ENCODE measurements at places on chromosomes 11 and 22.
A peak's percentile ranks its signal among the peaks of the same experiment; 100 is the strongest.

DNA sequence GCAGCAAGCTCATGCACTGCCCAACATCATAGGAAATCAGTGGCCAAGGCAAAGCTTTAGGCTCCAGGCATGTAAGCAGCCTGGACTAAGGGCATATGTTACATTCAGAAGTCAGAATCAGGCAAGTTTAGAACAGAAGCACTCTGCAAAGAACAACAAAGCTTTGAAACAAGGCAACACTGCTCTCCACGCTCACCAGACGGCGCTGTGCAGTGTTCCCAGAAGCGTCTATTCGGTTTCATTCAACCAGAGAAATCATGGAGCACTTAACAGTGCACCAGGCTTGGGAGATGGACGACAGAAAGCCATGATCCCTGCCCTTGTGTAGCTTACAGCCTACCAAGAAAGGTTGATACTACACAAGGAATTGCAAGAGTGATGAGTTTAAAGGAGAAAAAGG is 555.8 kb downstream of the BUD13 start:
- DNase-seq = peak; percentile 43

DNA sequence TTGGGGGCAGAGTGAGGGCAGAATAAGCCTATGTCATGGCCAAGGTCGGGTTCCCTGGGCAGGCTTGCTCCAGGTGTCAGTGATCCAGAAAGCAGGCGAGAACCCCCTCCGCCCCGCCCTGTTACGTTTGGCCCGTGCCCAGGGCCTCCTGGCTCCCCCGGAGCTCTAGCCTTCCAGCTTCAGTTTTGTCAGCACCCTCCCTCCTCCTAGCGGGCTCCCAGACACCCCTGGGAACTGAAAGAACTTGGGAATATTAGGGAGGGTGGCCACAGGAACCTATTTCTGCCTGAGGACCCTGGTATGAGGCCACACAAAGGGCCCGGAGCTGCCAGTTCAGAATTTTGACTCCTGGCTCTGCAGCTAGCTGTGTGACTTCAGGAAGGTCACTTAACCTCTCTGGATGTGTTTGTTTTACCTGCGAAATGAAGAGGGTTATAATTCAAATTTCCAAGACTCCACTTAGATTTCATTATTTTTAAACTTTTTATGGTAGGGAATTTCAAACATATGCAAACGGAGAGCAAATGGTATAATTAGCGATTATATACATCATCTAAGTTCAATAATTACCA is 1.2 kb downstream of the TUBA8 start:
- DNase-seq = no peak

GRCh38 chr11:67665541-67666302 is 8.7 kb downstream of the ALDH3B2 start:
- DNase-seq = no peak

- DNase-seq = no peak
Measured at GRCh38 chr11:643849-644738, 7.0 kb downstream of the DRD4 start.

- no peak for DNase-seq
Measured at GRCh38 chr11:126268361-126268707, 361 bp downstream of the SRPRA start.

DNA sequence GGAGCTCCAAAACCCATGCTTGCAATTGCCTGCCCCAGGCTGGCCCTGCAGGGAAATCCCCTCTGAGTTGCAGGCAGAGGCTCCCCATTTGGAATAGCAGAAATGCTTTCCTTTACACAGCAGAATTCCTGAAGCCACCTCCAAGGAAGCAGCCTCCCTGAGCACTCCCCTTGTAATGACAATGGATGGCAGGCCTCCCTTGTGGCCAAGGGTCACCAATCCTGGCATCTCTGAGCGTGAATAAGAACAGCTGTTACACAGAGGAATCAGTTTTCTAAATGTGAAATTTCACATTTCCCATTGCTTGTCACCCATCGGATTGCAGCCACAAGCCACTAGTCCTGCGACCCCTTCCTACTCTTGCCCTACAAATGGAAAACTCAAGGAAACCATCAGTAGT is 107.6 kb downstream of the GALNT18 start:
- DNase-seq = no peak

DNA sequence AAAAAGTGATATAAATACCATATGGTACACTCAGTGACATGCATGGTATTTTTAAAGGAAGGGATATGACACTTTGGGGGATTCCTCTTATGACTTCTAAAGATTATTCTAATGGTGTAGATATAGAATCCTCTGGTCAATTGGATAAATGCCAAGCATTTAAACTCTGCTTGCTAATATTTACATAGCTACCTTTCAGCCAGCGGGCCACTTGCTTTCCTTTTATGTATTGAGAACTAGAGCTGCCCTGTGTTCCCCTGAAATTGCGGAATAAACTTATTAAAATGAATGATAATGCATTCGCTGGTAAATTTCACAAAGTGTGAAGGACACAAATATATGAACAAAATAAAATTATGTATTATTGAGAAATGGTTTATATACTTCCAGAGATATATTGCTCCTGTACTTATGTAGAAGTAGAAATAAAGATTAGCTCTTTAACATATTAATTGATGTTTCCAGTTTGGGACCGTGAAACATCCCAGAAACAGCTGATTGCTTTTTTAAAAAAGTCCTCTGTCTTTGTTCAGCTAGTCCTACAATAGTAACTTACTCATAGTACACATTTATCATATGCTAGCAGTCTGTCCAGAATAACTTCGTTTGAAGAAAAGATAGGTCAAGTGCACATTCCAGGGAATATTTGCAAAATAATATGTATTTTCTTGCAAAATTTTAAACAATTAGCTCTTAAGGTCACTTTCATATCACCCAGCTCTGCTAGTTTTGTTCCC is 40.1 kb upstream of the CARD18 start:
- DNase-seq = no peak

GRCh38 chr11:66070604-66071380 is 720 bp downstream of the PACS1 start:
- DNase-seq = peak; percentile 37

GRCh38 chr11:62677156-62677555 is 1.7 kb downstream of the UBXN1 start:
- DNase-seq = no peak

- DNase-seq = no peak
Measured at GRCh38 chr22:19019029-19019678, 83.1 kb upstream of the PRODH start.

- no peak for DNase-seq
Measured at GRCh38 chr11:117862019-117862725, 14.3 kb downstream of the FXYD6 start.

- no peak for DNase-seq
Measured at GRCh38 chr11:113974741-113975470, at the start of gene HTR3A. Gene HTR3A (plus strand): TSS chr11:113975108. CDS start chr11:113975326, 218 bp downstream.

- no peak for DNase-seq
Measured at GRCh38 chr11:9739123-9739900, 75.4 kb downstream of the SWAP70 start.

DNA sequence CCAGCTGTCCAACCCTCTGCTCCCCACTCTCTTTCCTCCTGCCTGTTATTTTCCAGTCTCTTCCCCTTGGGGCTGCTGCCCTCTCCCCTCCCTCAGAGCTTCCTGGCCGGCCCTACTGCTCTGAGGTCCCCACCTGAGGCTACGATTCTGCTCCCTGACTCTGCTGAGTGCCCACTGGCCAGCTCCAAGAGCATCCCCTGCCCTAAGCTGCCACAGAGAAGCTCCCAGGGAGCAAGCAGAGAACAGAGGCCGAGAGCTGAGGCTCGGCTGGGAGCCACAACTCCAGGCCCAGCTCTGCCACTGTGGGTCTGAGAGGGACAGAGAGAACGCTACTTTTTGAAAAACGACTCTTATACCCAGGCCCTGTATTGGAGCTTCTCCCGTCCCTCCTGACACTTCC is 61.1 kb downstream of the CHRDL2 start:
- DNase-seq = no peak

GRCh38 chr11:38014405-38014804 is 1416.4 kb upstream of the RAG2 start:
- no peak for DNase-seq

DNA sequence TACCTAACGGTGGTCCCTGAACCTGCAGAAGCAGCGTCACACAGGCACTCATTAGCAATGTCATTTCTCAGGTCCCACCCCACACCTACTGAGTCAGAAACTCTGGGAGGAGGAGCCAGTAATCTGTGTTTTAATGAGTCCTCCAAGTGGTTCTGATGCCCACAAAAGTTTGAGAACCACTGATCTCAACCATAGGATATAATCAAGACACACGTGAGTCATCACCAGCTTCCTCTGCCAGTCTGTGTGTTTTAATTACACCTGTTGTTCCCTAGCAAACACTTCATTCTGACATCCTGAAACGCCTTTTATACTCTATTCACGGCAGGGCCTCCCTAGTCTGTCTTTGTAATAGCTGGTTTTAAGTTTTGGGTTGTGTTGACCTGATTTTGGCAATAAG is 5.8 kb downstream of the TECTA start:
- no peak for DNase-seq

DNA sequence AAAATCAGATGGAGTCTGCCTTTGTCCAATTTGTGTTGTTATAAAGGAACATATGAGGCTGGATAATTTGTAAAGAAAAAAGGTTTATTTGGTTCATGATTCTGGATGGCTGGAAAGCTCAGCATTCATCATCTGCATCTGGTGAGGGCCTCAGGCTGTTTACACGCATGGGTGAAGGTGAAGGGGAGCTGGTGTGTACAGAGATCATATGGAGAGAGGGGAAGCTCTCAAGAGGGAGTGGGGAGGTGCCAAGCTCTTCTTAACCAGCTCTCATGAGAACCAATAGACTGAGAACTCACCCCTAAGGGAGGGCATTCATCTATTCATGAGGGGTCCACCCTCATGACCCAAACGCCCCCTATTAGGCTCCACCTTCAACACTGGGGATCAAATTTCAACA is 40.0 kb downstream of the NEU3 start:
- DNase-seq = no peak

DNA sequence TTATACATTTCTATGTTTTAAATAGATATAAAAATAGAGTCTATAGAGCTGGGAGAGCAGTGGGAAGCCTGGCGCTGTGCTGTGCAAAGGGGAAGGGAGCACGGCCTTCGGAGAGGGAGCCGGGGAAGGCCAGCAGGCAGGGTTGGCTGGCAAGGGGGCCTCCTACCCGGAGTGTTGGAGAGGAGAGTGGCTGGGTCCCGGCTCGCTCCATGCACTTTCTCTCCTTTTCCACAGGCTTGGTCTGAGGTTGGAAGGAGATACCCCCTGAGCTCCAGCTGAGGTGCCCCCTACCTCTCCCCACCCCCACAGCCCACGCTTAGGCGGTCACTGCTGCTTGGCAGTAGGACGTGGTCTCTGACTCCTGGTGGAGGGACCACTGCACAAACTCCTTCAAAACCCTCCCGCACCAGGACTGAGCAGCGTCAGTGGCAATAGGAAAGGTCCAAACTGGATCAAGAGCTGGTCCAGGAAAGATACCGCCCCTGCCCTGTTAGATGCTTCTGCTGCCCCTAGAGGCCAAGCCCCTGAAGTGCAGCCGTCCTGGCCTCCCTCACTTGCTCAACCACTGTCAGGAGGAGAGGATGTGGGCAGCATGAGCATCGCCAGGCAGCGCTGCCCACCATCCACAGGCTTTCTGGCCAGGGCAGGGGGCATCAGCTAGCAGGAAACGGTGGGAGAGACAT is 52.9 kb downstream of the SYT13 start:
- peak; percentile 69 for DNase-seq

DNA sequence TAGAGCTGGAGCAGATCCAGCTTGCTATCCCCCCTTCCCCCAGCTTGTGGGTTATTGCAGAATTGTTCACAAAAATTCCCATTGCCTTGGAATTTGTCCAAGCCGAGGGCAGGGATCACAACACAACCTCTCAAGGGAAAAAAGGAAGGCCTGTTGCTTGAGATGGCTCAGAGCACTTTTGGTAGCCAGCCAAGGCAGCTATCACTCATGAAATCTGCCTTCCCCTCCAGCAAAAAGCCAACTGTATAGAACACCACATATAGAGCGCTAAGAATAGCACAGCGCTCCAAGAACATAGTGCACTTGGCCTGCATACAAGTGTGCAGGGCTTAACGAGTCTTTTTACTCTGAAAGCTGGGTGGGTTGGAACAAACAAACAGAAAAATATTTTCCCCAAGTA is 46.2 kb downstream of the FAM83F start:
- DNase-seq = no peak

DNA sequence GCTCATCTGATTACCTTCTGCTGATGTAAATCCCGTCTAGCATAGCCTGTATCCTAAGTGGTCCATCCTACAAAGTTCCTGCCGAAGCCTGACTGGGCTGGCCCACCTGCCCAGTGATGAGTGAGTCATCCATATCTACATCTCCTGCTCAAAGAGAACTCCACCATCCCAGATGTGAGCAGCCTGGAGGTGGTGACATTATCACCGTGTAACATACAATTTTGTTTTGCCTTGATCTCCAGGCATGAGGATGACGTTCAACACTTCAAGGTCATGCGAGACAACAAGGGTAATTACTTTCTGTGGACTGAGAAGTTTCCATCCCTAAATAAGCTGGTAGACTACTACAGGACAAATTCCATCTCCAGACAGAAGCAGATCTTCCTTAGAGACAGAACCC is 5.6 kb downstream of the TMA7B start:
- no peak for DNase-seq

- DNase-seq = no peak
Measured at GRCh38 chr11:128576555-128576954, 10.8 kb downstream of the ETS1 start.

GRCh38 chr11:96228910-96229309 is 114.1 kb downstream of the MAML2 start:
- no peak for DNase-seq

GRCh38 chr22:20526628-20527355 is 19.4 kb downstream of the MED15 start:
- no peak for DNase-seq

GRCh38 chr11:20061776-20062175 is 98.5 kb downstream of the DBX1 start:
- DNase-seq = no peak

- DNase-seq = no peak
Measured at GRCh38 chr22:20033045-20033706, 12.3 kb downstream of the TANGO2 start.

GRCh38 chr22:47044722-47045535 is 282.5 kb downstream of the TBC1D22A start:
- no peak for DNase-seq

GRCh38 chr11:7605186-7605943 is 67.9 kb downstream of the CYB5R2 start:
- no peak for DNase-seq

DNA sequence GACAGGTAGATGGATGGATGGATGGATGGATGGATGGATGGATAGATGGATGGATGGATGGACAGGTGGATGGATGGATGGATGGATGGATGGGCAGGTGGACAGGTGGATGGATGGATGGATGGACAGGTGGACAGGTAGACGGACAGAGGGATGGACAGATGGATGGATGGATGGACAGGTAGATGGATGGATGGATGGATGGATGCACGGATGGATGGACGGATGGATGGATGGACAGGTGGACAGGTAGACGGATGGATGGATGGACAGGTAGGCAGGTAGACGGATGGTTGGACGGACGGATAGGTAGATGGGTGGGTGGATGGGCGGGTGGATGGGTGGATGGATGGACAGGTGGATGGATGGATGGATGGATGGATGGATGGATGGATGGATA is 24.3 kb downstream of the PDGFB start:
- no peak for DNase-seq

- no peak for DNase-seq
Measured at GRCh38 chr11:498297-499181, 8.5 kb downstream of the RNH1 start.

Data from stimulated activated CD4-positive, alpha-beta T cell treated with anti-CD3 and anti-CD28 coated beads, Interleukin-2, amount 100 ng/mL, for 24 hours (primary cell).